ENCODE measurements at places on chromosomes 6 and 20.

DNA sequence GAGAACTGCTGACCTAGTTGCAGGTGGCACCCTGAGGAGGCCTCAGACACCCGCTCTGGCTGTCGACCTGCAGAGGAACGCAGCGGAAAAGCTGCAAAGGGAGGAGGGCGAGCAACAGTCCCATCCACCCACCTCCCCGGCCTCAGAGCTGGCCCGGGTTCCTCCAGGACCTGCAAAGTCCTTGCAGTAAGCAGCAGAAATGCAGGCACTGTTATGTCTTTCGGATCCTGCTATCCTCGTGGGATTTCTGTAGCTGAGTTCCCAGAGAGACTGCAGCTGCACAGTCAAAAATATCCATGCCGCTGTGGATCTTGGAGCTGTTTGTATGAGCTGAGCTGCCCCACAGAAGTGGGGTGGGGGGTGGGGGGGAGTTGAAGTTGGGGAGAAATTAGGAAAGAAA is 251.3 kb downstream of the ANKRD60 start:
- no peak for DNase-seq

GRCh38 chr6:167306401-167306998 is 15.4 kb downstream of the UNC93A start:
- no peak for DNase-seq

DNA sequence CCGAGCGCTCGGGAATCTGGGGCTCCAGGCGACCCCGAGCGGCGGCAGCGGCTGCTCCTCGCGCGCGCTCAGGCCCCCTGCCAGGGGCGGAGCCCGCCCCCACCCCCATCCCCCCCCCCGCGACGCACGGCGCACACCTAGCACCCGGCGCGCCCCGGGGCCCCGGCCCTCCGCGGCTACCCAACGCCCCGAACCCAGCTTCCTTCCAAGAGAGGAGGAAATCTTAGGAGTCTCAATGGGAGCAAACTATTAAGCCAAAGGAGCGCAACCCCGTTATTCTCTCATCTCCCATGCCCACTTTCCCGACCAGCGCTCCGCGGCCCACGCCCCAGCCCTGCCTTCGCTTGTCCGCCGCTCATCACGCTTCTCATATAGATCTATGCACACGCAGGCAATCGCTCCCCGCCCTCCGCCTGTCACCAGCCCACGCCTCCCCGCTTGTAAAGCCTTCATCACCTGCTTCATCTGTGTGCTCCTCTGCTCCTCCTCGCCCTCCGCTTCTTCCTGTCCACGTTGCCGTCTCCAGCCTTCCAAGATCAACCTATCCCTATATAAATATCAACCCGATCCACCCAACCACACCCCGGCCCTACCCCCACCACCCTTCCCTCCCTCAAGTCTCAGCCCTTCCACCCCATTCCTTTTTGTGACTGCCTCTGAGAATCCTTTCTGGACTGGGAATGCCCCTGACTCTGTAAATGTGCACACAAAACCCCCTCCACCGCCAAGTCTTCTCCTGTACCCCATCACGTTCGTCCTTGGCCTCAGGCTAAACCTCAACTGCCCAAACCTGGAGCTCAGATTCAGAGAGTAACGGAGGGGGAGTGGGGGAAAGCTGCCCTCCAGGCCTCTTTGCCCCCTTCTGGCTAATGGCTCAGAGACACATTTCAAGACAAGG is at the start of gene DLK2:
Gene DLK2, minus strand, starts transcription at position 18 of the 898 bp plus-strand sequence. CDS start 723 bp downstream, outside the sequence.
- peak; percentile 71 for DNase-seq

DNA sequence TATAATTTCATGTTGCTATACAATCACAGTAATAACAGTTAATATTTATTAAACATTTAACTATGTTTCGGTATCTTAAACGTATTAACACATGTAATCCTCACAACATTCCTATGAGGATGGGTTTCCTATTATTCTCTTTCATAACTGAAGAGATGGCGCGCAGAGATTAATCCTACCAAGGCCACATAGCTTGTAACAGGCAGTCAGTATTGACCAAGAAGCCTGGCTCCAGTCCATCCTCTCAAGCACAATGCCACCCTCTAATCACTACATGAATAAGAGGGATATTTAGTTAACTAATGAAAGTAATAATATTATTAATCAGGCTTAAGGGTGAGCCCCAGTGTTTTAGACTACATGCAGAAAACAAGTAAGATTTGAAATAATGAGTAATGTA is 149.7 kb upstream of the SIM1 start:
- no peak for DNase-seq

DNA sequence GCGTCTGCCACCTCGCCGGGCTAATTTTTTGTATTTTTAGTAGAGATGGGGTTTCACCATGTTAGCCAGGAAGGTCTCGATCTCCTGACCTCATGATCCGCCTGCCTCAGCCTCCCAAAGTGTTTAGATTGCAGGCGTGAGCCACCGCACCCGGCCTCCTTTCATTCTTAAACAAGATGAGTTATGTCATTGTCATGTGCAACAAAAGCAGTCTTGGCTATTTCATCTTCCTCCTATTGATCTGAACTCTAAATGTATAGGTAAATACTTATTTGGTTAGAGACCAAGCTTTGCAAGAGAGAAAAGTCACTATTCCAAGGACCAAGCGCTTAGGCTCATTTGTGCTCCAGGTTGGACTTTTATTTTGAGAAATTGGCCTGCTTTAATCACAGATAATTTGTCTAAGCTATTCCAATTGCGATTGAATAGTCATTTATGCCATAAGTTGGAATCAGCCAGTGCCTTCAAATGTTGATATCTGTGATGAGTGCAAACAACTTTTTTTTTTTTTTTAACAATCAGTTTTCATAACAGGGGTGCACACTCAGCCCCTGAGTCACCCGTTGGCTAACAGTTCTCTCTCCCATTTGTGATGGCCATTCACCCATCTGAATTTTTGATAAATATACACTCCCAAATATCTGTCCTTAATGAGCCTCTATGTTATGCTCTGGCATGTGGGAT is 167.3 kb downstream of the BCAS1 start:
- no peak for DNase-seq

DNA sequence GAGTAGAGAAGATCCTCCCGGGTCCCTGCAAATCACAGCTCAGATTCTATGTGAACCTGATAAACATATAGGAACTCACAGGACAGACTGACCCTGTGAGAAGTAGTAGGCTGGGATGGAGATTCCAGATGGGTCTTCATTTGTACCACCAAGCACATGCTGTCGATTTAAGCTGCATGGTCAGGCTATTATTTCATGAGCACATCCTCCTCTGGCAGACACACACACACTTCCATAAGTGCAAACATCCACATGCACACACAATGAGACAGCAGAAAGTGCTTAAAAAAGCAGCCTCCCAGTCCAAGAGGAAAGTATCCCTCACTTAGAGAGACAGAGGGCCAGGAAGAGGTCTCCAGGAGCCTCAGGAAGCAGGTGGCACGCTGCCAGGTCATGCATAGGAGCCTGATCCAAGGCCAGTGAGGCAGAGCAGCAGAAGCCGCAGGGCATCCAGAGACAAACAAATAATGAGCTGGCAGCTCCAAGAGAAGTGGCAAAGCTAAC is 131.8 kb downstream of the UNC5CL start:
- DNase-seq = no peak

DNA sequence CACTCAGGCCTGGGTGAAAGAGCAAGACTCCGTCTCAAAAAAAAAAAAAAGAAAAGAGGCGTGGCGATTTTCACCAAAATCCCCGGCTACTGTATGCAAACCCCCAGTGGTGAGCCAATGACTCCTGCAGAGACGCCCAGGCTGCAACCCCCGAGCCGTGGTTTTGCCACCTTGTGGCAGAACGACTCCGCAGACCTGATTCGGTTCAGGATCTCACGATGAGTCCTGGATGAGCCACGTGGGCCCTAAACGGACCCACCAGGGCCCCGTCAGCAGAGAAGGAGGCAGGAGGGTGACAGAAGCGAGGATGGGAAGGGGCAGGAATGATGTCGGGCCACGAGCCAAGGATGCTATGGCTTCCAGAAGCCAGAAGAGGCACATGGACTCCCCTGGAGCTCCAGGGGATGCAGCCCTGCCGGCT is 42.5 kb downstream of the SLC2A4RG start:
- DNase-seq = peak; percentile 26

DNA sequence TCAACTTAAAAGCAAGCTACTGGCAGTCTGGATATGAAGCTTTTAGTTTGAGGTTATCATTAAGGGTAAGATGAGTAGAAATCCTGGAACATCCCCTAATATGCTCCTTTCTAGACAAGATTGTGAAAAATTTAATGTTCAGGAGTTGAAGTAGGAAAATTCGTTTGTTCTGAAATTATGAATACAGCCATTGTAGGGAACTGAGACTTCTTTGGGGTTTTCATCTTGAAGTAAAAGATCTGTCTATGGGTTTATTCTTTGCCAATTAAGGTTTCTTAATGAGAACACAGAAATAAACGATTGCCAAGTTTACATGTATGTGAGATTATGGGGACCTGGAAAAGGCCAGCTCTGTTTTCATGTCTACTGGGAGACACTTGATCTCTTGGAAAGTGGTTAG is 225.6 kb upstream of the MOCS1 start:
- DNase-seq = no peak

DNA sequence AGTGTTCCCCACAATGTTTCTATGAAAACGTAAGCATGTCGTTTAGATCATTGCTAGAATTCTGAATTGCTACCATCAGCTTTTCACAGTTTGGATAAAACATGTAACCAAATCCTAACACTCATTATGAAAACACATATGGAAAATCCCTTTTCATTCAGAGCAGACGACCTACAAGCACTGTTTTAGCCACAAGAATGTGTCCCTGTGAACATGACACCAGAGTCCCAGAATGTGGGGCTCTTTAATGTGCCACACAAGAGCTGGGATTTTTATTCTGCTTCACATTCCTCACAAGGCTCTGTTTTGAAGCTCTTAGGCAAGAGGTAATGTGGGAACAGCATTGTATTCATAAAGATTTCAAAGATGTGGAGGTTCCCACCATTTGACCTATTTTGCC is 141.1 kb upstream of the CITED2 start:
- DNase-seq = no peak

- no peak for DNase-seq
These were observed 50.0 kb upstream of the SCGN start for GRCh38 chr6:25601800-25602673.

DNA sequence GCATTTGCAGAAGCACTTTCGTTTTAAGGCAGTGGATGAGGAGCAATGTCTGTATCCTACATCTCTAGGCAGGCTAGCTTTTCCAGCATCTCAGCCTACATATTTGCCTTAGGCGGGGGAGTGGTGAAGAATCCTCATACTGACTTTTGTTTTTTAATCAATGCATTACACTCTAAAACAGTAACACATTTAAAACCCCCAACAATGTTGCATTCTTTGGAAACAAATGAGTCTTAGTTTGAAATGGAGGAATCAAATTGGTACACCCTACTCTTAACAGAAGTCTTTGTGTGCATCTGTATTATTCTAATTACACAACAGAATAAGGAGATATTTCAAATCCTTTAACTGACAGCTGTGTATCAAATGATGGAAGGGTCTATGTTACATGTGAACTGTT is 9.0 kb downstream of the NKAIN2 start:
- no peak for DNase-seq

GRCh38 chr6:89690944-89691324 is 52.4 kb upstream of the LYRM2 start:
- no peak for DNase-seq

GRCh38 chr6:137351890-137352289 is 132.7 kb upstream of the IFNGR1 start:
- no peak for DNase-seq

- no peak for DNase-seq
These were observed 155.5 kb downstream of the PRL start for GRCh38 chr6:22141241-22141745.

GRCh38 chr6:160791981-160792418 is 90.0 kb downstream of the PLG start:
- no peak for DNase-seq

- DNase-seq = no peak
These were observed 176.2 kb downstream of the NFATC2 start for GRCh38 chr20:51366155-51366886.

DNA sequence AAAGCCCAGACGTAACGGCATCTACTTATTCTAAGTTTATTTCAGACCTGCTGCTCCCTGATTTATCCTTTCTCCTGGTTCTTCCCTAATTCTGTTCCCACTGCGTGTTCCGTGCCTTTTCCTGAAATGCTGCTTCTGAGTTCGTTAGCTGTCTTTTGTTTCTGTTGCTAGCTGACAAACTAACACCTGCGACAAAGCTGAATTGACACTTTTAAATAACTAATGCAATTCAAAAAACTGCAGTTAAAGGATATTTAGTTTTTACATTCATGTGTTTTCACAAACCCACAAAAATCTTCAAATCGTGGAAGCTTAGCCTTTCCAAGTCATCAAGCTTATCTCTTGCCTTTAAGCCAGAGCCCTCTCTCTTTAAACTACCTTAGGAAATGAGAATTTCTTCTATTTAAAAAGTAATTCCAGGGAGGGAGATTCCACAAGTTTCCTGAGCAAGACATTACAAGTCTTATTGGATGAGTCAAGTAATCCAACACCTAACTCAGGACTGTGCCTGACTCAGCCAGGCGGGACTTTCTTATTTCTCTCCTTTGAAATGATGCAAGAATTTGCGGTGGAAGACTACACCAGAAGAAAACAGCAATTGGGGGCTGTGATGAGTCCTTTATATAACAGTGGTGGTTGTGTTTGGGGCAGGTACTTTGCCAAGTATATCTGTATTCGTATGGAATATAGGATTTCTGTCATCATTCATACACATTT is 6.3 kb downstream of the ADTRP start:
- DNase-seq = no peak

GRCh38 chr6:165845493-165845892 is 182.5 kb upstream of the PDE10A start:
- DNase-seq = no peak

- no peak for DNase-seq
These were observed 323.3 kb upstream of the NT5E start for GRCh38 chr6:85126485-85127167.

DNA sequence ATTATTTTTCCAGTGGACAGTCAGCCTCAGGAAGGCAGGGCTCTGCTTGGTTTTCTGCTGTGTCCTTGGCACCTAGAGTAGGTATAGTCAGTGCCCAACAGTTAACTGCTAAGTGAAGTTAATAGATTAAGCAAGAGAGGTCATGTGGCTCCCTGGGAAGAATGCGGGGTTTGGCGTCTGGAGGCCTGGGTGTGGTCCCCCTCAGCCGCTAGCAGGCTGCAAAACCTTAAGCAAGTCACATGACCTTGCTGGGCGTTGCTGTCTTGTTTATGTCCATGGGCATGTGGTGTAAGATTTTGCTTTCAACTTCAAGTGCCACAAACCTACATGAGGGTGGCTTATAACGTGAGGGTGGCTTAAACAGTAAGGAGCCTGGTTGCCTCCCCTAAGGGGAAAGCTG is 75.5 kb upstream of the SCP2D1 start:
- DNase-seq = no peak

DNA sequence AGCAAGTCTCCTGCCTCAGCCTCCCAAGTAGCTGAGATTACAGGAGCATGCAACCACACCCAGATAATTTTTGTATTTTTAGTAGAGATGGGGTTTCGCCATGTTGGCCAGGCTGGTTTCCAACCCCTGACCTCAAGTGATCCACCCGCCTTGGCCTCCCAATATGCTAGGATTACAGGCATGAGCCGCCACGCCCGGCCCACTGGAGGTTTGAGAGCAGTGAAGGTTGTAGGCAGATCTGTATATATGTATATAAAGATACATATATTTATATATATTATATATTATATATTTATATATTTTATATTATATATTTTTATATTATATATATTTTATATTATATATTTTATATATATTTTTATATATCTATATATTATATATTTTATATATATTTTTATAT is 38.2 kb upstream of the TTPAL start:
- DNase-seq = no peak

GRCh38 chr20:32792316-32792715 is 27.4 kb upstream of the MAPRE1 start:
- DNase-seq = peak; percentile 30

- peak; percentile 36 for DNase-seq
These were observed 675 bp downstream of the DSTN start for GRCh38 chr20:17570347-17571152.

GRCh38 chr6:33427585-33428223 is 7.8 kb downstream of the SYNGAP1 start:
- peak; percentile 67 for DNase-seq

Measured in stimulated activated CD4-positive, alpha-beta T cell treated with anti-CD3 and anti-CD28 coated beads, Interleukin-2, amount 100 ng/mL, for 24 hours (primary cell).